Stimulated activated CD8-positive, alpha-beta memory T cell treated with anti-CD3 and anti-CD28 coated beads, Interleukin-7, amount 100 ng/mL, for 1 hour (primary cell): ENCODE measurements at places on chromosomes 5 and 9.

DNA sequence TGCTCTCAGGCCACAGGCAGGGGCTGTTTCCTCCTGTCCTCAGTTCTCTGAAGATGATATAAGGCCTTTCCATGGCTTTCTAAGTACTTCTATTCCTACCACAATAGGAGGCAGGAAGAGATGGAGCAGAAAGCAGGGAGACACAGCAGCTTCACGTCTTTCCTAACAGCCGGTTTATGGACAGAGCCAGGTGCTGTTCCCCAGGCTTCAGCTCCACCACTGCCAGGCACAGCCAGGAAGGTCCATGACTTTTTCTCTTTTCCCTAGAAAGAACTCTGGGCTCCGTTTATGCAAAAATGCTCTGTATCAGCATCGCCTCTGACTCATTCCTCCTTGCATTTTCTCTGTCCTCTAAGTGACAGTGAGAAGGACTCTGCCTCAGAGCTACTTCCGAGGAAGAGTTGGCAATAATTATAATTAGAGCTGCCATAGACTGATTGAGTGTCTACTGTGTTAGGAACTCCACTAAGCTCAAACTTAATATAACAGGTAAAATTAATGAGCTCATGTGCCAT, 478.5 kb downstream of the RASEF start:
- no peak for DNase-seq

GRCh38 chr5:138353560-138354080, 1.1 kb downstream of the KDM3B start:
- DNase-seq, result no peak

GRCh38 chr5:158313733-158314464, 455.0 kb upstream of the CLINT1 start:
- DNase-seq, result no peak

DNA sequence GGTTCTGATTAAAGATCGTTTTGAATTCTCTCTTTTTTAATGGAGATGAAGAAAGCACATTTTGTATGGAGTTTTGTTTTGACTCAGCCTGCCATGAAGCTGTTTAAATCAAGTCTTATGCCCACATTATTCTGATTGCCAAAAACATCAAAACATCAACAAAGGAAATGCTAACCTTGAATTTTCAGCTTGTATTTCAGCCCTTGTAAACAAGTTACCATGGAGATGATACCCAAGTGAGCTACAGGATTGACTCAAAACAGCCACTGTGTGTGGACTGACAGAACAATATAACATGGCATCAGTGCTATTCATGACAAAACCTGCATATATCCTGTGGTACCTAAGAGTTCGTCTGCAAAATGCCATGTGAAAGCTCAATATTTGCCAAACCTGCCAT, 1581.0 kb downstream of the MAT2B start:
- DNase-seq, result no peak

DNA sequence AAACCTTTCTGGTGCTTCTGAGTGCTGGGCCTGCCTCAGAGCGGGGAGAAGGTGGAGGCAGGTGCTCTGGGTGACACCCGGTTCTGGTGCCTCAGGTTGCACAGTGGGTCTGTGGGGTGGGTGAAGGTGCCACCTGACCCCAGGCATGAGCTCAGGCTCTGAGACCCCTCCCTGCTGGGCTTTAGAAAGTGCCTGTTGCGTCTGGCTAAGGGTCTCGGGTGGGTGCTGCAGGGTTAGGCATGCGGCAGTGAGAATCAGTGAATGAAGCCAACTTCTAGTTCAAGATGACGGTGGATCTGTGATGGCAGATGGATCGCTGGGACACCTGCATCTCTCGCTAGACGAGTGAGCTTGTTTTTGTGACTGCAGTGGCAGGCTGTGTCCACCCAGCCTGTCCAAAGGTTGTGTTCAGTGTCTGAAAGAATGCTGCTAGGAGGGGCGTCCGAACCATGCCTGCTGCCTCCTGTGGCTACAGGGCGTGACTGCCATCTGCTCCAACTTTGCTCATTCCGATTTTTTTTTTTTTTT, 5.0 kb downstream of the SQSTM1 start:
- DNase-seq, result no peak

GRCh38 chr5:18712936-18713485, 1078.8 kb downstream of the TAF11L14 start:
- DNase-seq, result no peak

DNA sequence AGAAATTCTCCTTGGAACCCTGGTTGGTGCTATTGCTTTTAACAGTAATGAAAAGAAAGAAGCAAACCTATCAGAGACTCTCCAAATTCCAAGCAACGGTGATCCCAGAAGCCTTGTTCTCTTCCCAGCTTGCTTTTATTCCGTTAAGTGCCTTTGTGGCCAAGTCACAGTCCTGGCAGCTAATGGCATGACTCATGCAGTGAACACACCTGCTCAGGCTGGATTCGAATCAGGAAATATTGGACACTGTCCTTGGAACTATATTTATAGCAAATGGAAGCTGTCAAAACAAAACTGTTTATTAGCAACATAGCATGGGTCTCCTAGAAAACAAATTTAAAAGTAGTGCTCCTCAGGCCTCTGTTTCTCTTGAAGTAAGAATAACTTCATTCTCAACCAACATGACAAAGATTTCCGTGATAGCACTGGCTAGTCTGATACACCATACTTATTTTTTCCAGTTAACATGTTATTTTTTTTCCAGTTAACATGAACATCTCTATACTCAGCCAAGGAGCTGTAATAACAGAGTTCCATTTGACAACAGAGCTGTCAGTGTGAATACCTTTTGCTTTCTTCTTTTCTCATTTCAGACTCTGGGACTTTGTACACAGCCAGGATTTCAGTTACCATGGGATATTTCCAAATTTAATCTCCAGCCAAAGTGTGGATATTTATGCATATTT, 502.4 kb downstream of the GADD45G start:
- DNase-seq, result no peak
